ENCODE measurements at places on chromosomes 5 and 9. TPM values are rescaled to one million over a fixed set of nuclear protein-coding genes. Genes with fewer than 3 reads are reported as not detected.
A peak's percentile ranks its signal among the peaks of the same experiment; 100 is the strongest.

GRCh38 chr9:100473276-100474081 lies 530 bp downstream of the TMEFF1 start:
- peak; percentile 29 for DNase-seq

- no peak for DNase-seq
Measured at GRCh38 chr9:119959846-119960545, 590.8 kb upstream of the BRINP1 start.

GRCh38 chr9:96874947-96875460 lies 20.7 kb upstream of the ZNF782 start:
- DNase-seq, result peak; percentile 59

DNA sequence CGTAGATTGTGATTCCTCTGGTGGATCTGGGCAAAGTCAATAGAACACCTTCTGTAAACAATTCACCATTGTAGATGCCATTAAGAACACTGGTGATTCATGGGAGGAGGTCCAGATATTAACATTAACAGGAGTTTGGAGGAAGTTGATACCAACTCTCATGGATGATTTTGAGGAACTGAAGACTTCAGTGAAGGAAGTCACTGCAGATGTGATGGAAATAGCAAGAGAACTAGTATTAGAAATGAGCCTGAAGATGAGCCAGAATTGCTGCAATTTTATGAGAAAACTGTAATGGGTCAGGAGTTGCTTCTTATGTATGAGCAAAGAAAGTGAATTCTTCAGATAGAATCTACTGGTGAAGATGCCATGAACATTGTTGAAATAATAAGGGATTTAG lies 26.9 kb downstream of the TCERG1 start:
- DNase-seq, result no peak

STK32A gene
- under 0.01 TPM for total RNA-seq

SLCO6A1 gene
- total RNA-seq, result not detected

C5orf58 gene
- total RNA-seq, result not detected

CDO1 gene
- 8.6 TPM for total RNA-seq

Measured in IMR-90 (cell line).